ENCODE measurements at places on chromosomes 16 and 17. TPM values are rescaled to one million over a fixed set of nuclear protein-coding genes. Genes with fewer than 3 reads are reported as not detected.

CHST4 gene
- total RNA-seq = 0.30 TPM

CTCF gene
- total RNA-seq = 30.8 TPM

AGRP gene
- not detected for total RNA-seq

USP43 gene
- 1.7 TPM for total RNA-seq

MYO15A gene
- total RNA-seq = 0.15 TPM

KRTAP3-2 gene
- not detected for total RNA-seq

NEUROD2 gene
- total RNA-seq = not detected

ADCY9 gene
- total RNA-seq = 2.7 TPM

TEX14 gene
- not detected for total RNA-seq

CD300H gene
- total RNA-seq = not detected

DNA sequence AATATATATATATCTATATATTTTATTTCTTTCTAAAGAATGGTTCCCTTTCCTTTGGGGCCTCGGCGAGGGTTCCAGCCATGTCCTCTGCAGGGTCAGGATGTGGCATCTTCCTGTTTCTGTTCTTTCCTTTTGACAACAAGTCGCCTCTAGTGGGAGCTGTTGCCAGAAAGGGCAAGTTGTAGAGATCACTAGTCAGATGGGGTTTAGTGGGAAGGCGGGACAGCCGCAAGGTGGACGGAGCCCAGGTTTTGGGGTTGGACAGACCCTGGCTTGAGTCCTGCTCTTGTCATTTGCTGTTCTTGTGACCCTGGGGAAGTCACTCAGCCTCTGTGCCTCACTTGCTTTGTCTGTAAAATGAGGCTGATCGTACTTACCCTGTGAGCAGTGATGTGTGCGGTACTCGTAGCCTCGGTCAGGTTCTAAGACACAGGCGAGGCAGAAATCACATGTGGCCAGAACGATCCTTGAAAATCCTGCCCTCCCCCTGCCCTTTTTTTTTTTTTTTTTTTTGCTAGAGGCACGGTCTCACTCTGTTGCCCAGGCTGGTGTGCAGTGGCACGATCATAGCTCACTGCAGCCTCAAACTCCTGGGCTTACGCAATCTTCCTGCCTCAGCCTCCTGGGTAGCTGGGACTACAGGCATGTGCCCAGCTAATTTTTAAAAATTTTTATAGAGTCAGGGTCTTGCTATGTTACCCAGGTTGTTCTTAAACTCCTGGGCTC, 80.1 kb downstream of the ABCC6 start:
- DNase-seq = no peak

DNA sequence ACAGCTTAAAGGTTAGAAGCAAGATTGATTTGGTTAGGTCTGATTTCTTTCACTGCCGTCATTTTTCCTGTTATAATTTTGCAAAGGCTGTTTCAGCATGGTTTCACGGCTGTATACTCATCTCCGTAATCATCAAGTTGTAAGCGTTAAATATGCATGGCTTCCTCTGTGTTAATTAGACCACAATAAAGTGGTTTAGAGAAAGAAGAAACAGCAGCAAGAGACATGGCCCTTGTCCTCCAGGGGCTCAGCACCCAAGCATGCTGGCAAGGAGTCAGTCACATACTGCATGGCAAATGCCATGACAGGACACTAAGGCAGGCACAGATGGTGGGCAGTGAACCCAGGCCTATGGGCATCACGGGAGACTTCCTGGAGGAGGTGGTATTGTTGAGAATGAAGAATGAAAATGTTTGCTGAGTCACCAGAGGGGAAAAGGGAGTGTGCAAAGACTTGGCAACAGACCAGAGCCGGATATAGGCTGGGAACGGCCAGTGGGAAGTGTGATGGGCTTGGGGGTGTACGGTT, 61.4 kb upstream of the PLCG2 start:
- DNase-seq = peak; percentile 39

DNA sequence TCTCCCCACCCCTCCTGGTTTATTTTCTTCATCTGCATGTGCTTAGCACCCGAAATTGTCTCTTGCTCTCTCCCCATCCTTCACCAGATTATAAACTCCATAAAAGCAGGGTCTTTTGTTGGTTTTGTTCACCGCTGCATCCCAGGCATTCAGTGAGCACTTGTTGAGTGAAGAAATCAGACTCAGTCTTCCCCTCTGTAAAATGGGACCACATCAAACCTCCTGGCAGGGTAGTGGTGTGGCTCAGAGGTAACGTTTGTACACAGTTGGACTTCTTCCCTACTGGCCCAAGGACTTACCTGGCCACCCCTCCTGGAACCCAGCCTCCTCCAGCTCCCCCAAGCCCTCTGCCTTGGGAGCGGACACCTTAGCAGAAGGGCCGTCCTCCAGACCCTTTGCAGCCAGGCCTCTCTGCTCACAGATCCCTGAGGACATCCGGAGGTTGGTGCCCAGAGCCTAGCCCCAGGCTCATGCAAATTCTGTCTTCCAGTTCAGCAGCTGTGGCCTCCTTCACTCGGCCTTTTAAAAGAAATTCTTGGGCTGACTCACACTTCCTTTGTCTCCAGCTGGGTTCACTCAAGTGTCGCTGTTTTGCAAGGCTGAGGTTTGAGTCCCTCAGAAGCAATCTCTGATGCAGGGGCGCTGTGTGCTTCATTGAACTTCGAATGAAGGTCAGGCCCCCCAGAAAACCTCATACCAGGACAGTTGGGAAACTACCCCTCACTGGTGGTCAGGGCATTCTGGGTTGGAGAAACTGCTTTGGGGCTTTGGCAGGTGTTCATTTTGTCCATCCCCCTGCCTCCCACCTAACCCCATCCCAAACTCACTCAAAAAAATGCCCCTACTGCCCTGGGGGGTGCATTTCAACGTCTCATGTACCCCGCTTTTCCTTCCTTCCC, 16.8 kb upstream of the RMI2 start:
- DNase-seq = peak; percentile 87

GRCh38 chr17:71482625-71483024, 638.2 kb upstream of the SOX9 start:
- DNase-seq = no peak

- DNase-seq = no peak
Measured at GRCh38 chr17:45920083-45920482, 25.7 kb downstream of the MAPT start.

- DNase-seq = peak; percentile 33
Measured at GRCh38 chr17:39175695-39176093, 9.7 kb upstream of the ARL5C start.

- peak; percentile 53 for DNase-seq
Measured at GRCh38 chr17:70168044-70168976, 1.0 kb upstream of the KCNJ2 start.

DNA sequence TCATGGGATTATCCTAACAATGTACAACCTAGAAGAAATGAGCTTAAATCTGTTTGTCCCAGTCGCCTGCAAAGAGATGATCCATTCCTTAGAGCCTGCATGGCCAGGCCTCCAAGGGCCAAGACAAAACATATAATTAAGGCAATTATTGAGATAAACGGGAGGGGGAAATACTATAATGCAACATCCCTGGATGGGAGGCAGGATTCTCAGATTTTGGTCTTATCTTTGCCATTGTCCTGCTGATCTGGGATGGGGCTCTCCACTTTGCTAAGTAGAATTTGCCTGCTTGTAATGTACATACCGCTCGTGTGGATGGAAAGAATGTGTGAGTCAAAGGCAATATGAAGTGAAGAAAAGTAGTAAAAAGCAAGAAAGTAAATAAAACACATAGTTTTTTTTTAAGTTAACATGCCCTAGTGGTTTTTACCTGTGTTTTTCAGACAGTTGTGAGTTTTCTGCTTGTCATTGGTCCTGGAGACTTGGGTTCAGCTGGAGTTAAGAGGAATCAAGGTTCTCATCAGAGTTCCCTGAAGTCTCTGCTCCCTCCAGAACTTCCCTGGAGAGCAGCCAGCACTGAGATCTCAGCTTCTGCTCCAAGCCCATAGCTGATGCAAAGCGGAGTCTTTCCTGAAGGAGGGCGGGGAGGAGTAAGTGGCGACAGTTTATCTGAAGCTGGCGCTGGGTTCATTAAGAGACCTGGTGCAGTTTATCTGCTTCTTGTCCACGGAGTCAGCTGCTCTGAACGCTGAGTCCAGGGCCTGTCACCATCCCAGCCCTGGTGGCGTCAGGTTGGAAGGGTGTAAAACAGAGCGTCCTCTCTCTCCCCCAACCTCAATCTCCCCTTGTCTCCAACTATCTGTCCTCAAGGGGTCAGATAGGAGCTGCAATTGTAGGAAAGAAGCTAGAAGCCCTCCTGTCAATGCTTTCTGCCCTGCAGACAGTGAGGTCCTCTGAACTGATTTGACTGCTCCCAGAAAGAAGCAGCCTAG, 30.1 kb downstream of the HOXB1 start:
- no peak for DNase-seq

GRCh38 chr17:31787857-31788570, 71.0 kb downstream of the COPRS start:
- peak; percentile 80 for DNase-seq

DNA sequence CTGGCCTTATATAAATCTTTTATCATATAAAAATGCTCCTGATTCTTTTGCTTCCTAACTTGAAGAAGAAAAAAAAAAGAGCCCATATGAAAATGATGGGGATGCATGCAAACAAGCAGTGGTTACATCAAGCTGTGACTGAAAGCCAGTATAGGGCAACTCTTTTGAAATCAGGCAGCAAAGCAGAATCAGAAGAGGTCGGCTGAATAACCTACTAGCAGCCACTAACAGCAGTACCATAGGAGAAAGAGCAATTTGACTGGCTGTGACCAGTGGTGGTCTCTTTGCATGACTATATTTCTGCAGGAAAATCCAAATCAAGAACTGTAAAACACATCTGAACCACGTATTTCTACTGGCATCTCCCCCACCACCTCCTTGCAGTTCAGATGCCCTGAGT, 161.9 kb upstream of the C17orf78 start:
- DNase-seq = no peak
